WTC11 (cell line): ENCODE measurements at places on chromosomes 3 and 15.

DNA sequence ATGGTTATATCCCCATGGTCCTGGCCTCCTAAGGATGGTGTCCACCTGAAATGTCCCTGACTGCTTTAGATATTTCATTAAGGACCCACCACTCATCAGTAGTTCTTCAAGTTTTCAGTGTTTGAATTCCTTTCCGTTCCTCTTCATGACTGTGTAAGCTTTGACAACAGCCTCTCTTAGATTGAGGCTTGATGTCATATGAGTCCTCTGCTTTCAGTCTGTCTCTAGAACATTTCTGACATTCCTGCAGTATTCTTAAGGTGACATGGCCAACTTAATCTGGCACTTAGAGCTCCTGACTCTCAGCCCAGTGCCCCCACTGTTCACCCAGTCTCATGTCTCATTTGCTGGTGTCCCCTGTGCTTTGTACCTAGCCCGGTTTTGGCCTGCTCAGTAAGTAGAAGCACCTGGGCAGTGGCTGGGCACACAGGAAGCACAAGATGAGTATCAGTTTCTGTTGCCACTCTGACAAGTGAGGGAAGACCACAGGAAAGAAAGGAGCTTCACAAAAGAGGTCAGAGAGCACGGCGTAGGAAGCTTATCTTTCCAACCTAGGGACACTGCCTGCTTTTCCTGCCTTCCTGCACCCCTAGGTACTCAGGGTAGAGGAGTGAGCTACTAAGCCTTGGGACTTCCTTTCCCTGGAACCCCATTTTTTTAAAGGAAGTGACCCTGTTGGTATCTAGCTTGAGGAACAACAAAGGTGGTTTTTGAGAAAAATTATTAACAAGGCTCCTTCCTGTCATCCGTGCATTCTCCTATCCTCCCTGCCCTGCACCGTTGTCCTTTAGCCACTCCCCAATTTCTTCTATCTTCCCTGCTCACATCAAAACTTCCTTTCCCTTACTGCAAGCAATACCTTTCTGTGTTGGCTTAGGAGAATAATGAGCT, 103.1 kb downstream of the KLHL25 start:
- DNase-seq: no peak
- H3K4me1 ChIP-seq: peaks cover 24% of the 10 kb centered on the region
- peak overlapping the region; percentile 53 for H3K27ac ChIP-seq
- peaks cover 10% of the 10 kb centered on the region for H3K36me3 ChIP-seq
- H3K4me3 ChIP-seq: no peak overlapping the region
- no peaks in the 10 kb centered on the region for H3K27me3 ChIP-seq

DNA sequence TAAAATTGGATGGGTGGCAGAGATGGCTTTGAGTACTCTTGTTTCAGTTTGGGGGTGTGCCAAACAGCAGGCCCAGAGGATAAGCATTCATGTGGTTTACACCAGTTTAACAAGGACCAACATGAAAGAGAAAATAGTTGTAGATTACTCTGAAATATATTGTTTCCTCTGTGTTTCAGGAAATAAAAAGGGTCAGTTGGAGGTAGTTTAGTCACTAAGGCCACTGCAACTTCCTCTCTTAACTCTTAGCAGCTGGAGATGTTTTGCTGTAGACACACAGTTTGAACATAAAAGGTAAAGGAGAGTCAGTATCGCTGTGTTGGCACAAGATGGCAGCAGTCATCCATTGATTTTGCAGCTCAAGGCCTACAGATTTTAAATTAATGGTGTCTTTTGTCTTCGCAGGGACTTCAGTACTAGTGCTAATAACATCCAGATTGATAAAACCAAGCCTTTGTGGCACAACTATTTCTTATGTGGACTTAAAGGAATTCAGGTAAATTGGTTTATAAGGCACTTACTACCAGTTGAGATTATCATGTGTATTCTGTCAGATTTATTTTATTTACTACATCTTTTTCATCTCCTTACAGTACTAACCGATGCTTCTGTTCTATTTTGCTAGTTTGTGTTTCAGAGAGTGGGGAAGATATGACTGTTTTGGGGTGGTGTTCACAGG, 65.5 kb downstream of the GALK2 start:
- no peak overlapping the region for H3K4me3 ChIP-seq
- peaks cover 31% of the 10 kb centered on the region for H3K36me3 ChIP-seq
- no peaks in the 10 kb centered on the region for H3K27me3 ChIP-seq

DNA sequence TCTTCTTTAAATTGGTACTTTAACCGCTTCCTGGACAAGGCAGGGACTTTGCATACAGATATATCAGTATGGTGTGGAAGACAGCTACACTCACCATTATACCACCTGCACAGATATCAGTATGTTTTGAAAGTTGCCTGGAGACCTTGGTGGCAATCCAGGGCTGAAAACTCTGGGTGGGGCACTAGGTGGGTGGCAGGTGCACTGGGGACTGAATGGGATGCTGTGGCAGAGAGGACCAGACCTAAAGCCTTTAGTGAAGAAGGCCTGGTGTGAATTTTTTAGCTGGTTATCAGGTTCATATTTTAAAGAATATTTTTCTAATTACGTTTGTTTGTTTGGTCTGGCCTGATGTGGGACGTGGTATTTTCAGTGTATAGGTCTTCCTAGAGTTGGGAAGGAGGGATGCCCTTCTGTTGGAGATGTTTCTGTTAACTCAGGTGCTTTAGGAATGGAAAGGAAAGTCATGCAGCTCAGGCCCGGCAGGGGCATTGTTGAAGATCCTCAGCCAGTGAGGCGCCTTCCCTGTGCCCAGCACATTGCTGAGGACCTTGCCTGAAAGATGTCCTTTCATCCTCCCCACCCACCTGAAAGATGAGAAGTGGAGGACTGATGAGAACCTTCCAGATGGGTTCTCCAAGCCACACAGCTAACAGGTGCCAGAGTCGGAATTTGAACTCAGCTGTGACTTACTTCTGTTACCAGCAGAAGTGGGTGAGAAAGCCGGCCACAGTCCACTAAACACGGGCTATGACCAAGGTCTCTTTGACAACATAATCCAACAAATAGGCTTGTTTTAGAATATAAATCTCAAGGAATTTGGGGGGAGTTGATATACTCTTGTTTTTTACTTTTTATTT, 77.3 kb downstream of the APBA2 start:
- H3K36me3 ChIP-seq: no peaks in the 10 kb centered on the region
- no peak overlapping the region for H3K4me3 ChIP-seq
- no peaks in the 10 kb centered on the region for H3K4me1 ChIP-seq

DNA sequence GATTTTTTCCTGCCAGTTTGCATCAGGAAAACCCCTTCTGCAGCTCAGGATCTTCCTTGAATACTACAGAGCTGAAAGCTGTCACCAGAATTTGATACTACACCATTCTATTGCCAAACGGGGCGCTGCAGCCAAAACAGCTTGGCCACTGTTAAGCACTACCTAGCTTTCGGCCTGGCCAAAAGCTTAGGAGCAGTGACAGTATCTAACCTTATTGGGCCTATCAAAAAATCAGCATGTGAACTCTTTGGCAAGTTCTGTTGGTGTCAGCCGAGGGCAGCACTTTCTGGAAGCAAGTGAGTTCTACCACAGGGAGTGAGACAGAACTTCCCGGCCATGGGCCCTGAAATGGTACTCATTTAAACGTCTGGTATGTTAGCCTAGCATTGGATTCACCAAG, 16.1 kb upstream of the GYG1 start:
- no peaks in the 10 kb centered on the region for H3K27me3 ChIP-seq
- no peak for DNase-seq
- no peak overlapping the region for H3K27ac ChIP-seq
- H3K4me1 ChIP-seq: no peaks in the 10 kb centered on the region; the same call in 1 of the 2 replicates
- H3K36me3 ChIP-seq: peaks cover 3% of the 10 kb centered on the region; the same call in 1 of the 2 replicates

GRCh38 chr15:61025781-61026180, 203.3 kb downstream of the RORA start:
- no peaks in the 10 kb centered on the region for H3K36me3 ChIP-seq
- no peak overlapping the region for H3K4me3 ChIP-seq
- H3K4me1 ChIP-seq: peaks cover 7% of the 10 kb centered on the region
- no peak overlapping the region for H3K27ac ChIP-seq

DNA sequence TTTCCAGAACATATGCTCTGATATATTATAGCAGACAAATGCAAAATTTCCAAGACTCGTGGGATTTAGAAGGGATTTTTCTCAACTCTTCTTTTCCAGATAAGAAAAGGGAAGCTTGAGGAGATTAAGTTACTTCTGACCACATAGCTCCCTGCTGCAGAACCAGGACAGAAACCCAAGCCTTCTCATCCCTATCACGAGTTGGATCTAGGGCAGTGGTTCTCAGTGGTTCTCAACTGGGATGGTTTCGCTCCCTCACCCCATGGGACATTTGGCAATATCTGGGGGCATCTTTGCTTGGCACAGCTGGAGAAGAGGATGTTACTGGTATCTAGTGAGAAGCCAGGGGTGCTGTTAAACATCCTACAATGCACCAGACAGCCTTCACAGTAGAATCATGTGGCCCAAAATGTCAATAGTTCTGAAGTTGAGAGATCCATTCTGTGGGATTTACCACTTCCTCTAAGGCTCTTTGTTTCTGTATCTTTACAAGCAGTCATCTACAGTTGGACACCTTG, 64.2 kb downstream of the LIPC start:
- no peak overlapping the region for H3K4me3 ChIP-seq
- H3K27me3 ChIP-seq: no peaks in the 10 kb centered on the region
- H3K4me1 ChIP-seq: 0 out of 2 replicates have a peak, but pooled peaks cover 3% of the 10 kb centered on the region

DNA sequence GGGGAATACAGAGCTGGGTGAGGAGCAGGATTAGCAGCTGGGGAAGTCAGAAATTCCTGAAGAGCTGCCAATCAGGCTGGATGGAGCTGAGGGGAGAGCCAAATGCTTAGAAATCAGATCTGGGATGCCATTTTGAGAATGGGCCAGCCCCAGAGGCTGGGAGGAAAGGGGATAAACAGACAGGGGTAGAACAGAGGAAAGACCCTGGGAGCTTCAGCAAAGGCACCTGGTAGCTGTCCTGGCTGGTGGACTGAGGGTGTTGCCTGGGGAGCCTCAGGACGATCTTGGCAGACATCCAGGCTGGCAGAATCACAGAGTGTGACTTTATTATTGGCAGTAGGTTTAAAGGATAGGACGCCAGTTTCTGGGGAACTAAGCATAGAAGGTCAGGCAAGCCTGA, 97.8 kb downstream of the SQOR start:
- no peak for DNase-seq
- H3K4me3 ChIP-seq: no peak overlapping the region
- no peaks in the 10 kb centered on the region for H3K36me3 ChIP-seq
- peaks cover 15% of the 10 kb centered on the region for H3K4me1 ChIP-seq
- no peaks in the 10 kb centered on the region for H3K27me3 ChIP-seq

- H3K27me3 ChIP-seq: no peaks in the 10 kb centered on the region; the same call in 1 of the 2 replicates
- peak; percentile 39 for DNase-seq
- H3K36me3 ChIP-seq: no peaks in the 10 kb centered on the region
- H3K4me3 ChIP-seq: no peak overlapping the region
- H3K27ac ChIP-seq: no peak overlapping the region
- peaks cover 7% of the 10 kb centered on the region for H3K4me1 ChIP-seq
These were observed 3.8 kb upstream of the KIF23 start for GRCh38 chr15:69410248-69410874.

DNA sequence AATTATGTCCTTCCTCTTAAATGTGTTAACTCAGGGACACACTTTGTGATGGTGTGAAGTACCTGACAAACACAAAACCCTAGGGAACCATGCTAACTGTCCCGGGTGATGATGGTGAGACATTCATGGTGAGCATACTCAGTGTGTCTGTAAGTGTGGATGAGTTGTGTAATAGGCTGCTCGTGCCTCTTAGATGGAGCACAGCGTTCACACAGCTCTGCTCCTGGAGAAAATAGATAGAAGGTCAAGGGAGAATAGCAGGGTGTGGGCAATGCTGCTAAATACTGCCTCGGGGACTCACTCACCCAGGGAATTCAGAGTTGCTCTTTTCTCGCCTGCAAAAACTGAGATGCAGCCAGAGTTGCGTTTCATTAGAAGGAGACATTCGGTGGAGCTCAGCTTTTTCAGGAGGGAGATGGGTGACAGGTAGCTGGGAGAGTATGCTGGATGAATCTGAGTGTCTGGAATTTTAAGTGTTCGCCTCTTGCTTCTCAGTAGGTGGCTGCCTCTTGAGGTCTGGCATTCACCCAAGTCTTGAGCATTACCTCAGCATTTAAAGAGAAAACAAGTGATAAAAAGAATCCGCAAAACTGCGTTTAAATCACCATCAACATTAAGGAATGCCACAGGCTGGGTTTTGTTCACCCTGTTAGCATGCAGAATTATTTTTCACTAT, 813.2 kb downstream of the AGBL1 start:
- 0 out of 2 replicates have a peak overlapping the region, but pooled peaks have one; percentile 3 for H3K4me3 ChIP-seq
- H3K36me3 ChIP-seq: no peaks in the 10 kb centered on the region
- no peak for DNase-seq

DNA sequence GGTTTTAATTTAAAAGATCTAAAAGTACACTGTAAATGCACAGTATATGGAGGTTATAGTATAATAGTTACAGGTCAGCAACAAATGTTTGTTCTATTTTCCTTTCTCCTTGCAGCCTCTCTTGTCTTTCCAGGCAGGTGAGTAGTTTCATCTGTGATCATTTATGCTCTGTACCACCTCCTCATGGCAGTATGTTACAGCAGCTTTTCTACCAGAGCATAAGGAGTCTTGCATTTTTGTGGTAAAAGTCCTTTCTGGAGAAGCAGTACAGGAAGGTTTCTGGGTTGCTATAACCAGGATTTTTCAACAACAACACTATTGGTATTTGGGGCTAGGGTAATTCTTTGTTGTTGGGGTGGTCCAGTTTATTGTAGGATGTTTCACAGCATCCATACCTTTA, 59.5 kb downstream of the ZNF609 start:
- DNase-seq: no peak
- H3K36me3 ChIP-seq: peaks cover 4% of the 10 kb centered on the region; the same call in 1 of the 2 replicates
- no peak overlapping the region for H3K27ac ChIP-seq

DNA sequence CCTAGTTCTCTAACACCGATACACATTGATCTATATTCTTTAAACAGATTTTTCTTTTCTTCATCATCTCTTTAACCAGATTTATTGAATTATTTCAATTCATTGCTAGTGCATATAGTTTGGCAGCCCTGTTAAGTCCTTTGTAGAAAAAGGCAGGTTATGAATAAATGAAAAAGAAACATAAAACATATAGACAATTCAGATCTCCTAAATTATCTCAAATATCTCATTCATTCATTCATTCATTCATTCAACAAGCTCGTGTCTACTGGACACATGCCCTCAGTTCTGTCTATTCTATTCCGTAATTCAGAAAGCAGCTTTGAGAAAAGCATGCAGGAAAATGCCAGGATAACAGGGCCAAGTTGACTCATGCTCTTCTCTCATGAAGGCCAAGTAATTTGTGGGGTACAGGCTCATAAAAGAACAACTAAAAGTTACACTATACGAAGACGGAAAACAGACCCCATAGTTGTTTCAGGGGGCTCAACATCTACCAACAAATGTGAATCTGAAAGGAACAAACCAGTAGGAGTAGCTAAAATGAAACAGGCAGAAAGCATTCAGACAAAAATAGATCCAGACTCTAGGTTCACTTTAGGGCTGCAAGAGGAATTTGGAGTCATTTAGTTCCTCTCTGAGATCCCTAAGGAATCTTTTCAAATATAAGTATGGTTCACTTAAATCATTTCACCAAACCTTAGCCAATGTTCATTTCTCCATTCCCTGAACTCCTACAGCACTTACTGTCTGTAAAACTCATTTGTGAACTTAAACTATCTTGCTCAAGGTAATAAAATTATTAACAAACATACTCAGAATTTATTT, 7.5 kb downstream of the ZNF148 start:
- H3K36me3 ChIP-seq: no peaks in the 10 kb centered on the region

- no peak overlapping the region for H3K27ac ChIP-seq
- no peaks in the 10 kb centered on the region; the same call in 1 of the 2 replicates for H3K27me3 ChIP-seq
- peaks cover 4% of the 10 kb centered on the region for H3K36me3 ChIP-seq
- H3K4me3 ChIP-seq: no peak overlapping the region
- no peak for DNase-seq
- H3K4me1 ChIP-seq: no peaks in the 10 kb centered on the region
These were observed 22.3 kb downstream of the RPLP1 start for GRCh38 chr15:69474846-69475455.
